IPS-NIHi11 (cell line): ENCODE measurements at places on chromosomes 4 and X.

DNA sequence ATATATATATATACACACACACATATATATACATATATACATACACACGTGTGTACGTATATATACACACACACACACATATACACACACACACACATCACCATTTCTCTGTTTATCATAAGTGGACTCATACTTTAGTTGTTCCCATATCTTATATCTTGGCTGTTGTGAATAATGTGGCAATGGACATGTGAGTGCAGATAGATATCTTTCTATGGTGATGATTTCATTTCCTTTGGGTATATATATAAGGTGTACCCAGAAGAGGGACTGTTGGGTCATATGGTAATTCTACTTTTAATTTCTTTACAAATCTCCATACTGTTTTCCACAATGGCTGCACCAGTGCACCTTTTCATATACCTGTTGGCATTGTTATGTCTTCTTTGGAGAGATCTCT lies 105.9 kb downstream of the LARP1B start:
- DNase-seq = no peak

- DNase-seq = peak; percentile 22
Observed at GRCh38 chr4:112253382-112254000, 21.9 kb downstream of the AP1AR start.

DNA sequence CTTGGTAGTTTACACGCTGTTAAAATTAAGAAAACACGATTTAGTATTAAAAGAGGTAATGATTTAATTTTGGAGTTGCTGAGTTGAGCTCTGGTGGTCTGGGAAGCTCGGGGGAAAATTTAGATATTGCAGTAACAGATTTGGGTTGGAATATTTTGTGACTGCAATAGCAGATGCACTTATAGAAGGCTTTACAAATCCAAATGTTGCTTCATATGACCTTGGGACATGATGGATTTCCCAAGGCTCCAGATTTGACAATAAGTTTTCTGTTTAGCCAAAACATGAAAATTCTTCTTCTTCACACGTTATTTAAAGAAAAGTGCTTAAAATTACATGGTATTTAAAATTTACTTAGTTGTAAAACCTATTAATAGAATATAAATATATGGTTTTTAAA lies 302.0 kb downstream of the SPRY1 start:
- DNase-seq = no peak

- DNase-seq = no peak
Observed at GRCh38 chr4:53463340-53463739, 85.9 kb downstream of the FIP1L1 start.

- no peak for DNase-seq
Observed at GRCh38 chr4:139243448-139244365, 36.3 kb downstream of the MGARP start.

GRCh38 chrX:13383907-13384306 lies 64.1 kb upstream of the ATXN3L start:
- DNase-seq = no peak
